ENCODE measurements at places on chromosomes 4 and X.

DNA sequence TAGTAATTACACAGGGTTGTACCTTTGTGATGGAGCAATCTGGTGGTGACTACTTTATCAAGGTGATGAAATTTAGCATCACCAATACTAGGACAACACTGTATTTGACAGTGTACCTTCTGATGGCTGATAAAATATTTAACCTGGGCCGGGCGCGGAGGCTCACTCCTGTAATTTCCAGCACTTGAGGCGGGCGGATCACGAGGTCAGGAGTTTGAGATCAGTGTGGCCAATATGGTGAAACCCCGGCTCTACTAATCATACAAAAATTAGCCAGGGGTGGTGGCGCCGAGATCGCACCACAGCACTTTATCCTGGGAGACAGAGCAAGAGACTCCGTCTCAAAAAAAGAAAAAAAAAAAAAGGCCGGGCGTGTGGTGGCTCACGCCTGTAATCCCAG lies 1.9 kb upstream of the TAF1 start:
- no peak for DNase-seq

- DNase-seq = no peak
Observed at GRCh38 chrX:105821471-105822121, 743 bp upstream of the NRK start.

DNA sequence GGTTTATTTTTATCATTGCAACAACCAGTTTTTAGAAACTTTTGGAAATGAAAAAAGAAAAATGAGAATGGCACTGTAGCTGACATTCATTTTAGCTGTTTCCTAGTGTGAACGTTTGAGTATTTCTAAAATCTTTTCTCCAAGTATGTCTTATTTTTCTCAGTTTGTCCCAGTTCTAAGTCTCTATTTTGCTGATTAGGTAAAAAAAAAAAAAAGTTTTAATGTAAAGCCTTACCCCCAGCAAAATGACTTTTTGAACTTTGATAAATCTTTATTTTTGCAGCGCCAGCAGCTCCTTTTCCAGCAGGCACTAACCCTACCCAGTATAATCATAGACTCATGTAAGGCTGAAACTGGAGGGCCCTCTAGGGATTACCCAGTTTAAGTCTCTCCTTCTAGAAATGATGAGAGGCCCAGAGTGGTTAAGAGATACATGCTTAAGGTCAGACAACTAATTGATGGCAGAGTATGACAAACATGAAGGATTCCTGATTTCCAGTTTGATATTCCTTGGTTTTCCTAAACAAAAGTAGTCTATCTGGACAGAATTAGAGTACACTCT lies 84.3 kb upstream of the SLC4A4 start:
- no peak for DNase-seq

DNA sequence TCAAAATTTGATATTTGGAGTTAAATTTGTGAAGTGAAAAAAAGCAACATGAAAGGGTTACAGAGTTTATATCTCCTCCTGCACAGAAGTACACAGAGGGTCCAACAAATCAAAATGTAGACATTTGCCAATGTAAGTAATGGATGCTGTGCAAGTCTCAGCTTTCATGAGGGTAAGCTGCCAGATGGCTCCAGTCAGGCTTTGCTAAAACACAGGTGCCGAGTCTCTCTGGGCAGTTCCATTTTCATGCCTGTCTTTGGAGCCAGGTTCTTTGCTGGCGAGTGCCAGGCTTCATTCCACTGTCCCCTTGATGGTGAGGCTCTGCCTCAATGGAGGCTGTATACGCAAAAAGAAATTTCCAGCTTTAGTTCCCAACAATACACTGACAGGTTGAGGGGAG lies 27.9 kb downstream of the SLC4A4 start:
- DNase-seq = no peak

DNA sequence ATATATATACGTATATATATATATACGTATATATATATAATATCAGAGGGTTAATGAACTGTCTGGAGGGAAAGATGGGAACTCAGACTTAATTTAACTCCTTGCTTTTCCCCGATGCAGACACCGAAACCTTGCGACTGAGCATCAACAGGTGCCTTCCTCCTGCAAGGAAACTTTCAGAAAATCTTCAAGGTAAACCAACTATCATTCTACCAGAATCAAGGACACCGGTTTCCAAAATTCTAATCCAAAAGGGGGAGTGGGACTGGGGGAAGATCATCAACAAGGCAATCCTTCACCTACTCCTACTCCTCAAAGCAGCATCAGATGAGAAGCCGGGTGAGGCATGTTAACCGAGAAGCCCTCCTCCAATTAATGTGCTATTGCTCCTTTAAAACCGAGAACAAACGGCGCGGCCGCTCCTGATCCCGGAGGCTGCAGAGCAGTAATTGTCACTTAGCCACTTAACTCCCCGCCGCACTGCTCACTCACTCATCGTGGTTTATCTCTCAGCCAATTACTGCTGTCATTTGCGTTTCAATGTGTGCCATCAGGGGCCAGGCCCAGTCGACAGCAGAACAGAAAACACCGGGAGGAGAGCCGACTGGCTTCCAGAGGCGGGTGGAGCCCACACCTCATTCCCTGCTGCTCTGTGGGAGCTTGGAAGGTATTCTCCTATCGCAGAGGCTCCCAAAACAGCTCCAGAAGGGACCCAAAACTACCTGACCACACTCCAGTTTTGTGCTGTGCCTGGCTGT lies 61.7 kb downstream of the MAML3 start:
- no peak for DNase-seq

GRCh38 chrX:40474645-40475044 lies 106.1 kb upstream of the ATP6AP2 start:
- no peak for DNase-seq

GRCh38 chr4:72357908-72358307 lies 211.1 kb downstream of the ADAMTS3 start:
- no peak for DNase-seq

GRCh38 chr4:117249333-117249732 lies 164.0 kb upstream of the TRAM1L1 start:
- no peak for DNase-seq

DNA sequence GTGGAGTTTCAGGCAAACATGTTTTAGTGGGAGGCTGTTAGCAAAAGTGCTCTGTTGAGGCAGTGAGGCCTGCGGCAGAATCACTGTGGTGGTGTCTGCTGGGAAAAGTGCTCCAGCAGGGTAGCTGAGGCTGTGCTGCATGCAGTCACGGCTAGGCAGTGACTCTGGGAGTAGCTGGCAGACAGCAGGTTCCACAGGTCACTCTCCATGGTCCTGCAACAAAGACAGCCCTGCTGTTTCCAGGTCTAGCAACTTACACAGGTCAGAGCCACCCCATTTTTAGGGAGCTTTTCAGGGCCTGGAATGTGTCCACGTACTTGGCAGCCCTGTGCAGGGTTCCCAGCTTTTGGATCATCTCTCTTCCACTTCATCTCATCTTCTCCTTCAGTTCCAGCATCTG lies 184.3 kb downstream of the NAA11 start:
- DNase-seq = no peak

GRCh38 chr4:123405267-123405865 lies 8.8 kb downstream of the SPRY1 start:
- no peak for DNase-seq

Data from activated CD4-positive, alpha-beta T cell treated with anti-CD3 and anti-CD28 coated beads, Interleukin-2, amount 50 U/mL, for 48 hours (primary cell).